ENCODE measurements at places on chromosomes 6 and 20. TPM values are rescaled to one million over a fixed set of nuclear protein-coding genes. Genes with fewer than 3 reads are reported as not detected.

FAM83C gene
- total RNA-seq, result not detected

FAM209A gene
- not detected for total RNA-seq

ABT1 gene
- 27.4 TPM for total RNA-seq

SOBP gene
- total RNA-seq, result 0.31 TPM

- no peak for DNase-seq
Measured at GRCh38 chr6:16049168-16049567, 79.7 kb upstream of the MYLIP start.

GRCh38 chr6:161100072-161100471 is 108.5 kb downstream of the MAP3K4 start:
- no peak for DNase-seq

- no peak for DNase-seq
Measured at GRCh38 chr6:117505311-117505710, 22.8 kb downstream of the DCBLD1 start.

GRCh38 chr6:119215309-119215708 is 134.3 kb downstream of the MAN1A1 start:
- DNase-seq, result no peak

DNA sequence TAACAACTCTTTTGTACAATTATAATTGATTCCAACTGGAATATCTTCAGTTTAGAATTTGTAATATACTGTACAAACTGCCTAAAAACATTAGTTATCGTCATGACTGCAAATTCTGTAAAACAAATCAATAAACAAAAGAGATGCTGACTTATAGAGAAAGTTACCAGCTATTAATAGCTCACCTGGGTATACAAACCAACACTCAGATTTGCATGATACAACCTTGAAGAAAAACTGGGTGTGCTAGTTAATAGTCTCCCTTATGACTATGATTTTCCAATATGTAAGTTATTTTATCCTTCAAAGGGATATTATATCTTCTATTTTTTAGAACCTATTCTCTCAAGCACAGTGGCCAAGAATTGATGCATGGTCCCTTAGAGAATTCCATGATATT is 698.5 kb downstream of the FRK start:
- no peak for DNase-seq

GRCh38 chr6:36329798-36330291 is 6.8 kb downstream of the BNIP5 start:
- no peak for DNase-seq

DNA sequence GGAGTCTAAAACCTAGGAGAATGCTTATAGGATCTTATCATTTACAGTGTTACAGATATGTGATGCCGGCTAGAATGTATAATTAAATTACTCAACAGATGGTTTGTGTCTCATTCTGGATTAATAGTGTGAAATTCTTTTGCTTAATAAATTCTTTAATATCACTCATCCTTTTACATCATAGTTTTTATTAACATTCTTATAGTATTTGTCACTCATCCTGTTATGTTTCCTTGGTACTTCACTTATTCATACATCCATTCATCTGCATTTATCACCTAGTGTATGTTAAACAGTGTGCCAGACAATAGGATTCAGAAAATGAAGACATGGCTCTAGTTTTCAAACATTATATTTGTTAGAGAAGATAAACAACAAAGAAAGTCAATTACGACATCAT is 468.7 kb downstream of the FRK start:
- DNase-seq, result no peak

DNA sequence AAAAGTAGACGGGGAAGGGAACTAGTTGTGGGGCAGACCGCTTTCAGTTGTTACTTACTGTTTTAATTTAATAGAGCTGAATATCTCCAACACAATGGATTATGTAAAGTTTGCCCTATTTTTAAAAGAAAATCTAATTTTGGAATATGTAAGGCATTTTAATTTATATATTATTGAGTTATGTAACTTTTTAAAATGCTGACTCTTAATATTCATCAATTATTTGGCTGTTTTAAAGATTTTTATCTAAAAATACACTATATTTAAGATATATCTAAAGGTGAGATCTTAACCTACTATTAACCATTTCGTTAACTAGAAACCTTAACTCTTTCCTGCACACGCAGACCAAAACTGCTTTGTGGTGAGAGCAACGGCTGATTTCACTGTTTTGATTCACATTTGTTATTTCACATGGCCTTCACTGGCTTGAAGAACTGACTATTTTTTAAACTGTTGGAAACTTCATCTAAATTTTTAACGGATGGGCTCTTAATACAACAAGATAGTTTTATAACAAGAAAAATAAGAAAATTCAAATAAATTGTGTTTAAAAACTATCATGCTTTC is 87.9 kb downstream of the HUS1B start:
- no peak for DNase-seq

DNA sequence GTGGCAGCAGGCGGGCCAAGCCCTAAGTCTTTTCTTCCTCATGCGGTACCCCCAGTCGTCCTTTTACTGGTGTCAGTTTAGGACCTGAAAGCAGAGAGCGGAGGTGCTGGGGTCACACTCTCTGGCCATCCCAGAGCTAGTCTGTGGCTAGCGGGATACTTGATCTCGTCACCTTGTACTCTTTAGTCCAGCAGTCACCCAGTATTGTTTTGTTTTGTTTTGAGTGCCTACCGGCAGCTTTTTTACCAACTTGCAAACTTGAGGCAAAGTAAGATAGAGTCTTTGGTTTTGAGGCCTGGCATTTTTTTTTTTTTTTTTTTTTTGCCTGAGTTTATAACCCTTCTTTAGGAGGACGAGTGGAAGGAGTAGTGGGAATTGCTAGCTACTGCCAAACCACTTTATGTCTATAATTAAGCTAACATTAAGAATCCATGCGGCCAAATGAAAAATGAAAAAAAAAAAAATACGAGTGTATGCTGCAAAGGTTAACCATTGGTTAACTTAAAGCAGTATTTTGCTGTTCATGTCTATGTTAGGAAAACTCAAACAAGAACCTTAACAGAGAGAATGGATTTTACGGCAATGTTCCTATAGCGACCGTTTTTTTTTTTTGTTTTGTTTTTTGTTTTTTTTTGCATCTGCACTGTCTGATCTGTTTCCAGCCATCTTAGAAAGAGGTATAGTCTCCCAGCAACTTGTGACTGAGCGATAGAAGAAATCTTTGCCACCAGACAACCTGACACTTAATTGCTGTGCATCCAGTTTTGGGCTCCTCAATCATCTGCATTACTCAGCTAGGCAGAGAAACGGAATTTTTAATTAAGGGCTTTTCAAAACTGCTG is 56.9 kb downstream of the FAM217A start:
- DNase-seq, result peak; percentile 19

- DNase-seq, result no peak
Measured at GRCh38 chr20:16699293-16699692, 30.5 kb upstream of the SNRPB2 start.

DNA sequence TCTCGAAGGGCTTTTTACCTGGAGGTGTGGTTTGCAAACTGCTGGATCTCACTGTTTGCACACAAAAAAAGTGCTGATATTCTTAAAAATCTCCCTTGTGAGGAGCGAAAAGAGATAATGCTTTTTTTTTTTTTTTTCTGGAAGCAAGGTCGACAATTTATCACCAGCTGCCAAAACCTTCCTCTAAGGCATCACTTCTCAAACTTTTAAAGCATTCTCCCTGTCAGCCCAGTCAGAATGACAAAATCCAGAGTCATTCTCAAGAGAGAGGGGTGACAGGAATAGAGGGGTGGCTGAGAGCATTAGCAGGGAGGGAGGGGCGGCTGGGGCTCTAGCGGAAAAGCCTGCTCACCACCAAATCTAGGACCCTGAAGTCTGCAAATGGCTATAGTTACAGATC is 137.2 kb upstream of the ARMC2 start:
- no peak for DNase-seq

- no peak for DNase-seq
Measured at GRCh38 chr6:134585517-134585873, 267.6 kb upstream of the SGK1 start.

Data from SJSA1 (cell line).